G401 (cell line): ENCODE measurements at places on chromosomes 1 and 21.

- peak; percentile 56 for DNase-seq
These were observed 258.1 kb downstream of the HHAT start for GRCh38 chr1:210586771-210587170.

- DNase-seq, result peak; percentile 43
These were observed 23.9 kb downstream of the DNAJC8 start for GRCh38 chr1:28208818-28209441.

DNA sequence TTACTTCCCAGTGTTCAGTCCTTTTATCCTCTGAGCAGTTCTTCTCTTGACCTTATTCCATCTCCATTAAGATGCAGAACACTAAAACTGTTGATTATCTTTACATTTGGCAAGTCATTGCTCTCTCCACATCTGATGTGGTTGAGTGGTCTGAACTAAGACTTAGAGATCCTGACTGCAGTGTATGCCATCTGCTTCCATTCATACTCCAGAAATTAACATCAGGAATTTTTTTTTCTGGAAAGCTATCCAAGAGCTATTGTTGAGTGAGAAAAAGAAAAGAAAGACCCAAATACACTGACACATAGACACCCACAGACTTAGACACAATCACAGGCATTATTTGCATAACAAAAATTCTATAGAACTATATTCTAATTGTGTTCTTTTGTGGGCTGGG is 3.7 kb upstream of the TRIM62 start:
- no peak for DNase-seq

DNA sequence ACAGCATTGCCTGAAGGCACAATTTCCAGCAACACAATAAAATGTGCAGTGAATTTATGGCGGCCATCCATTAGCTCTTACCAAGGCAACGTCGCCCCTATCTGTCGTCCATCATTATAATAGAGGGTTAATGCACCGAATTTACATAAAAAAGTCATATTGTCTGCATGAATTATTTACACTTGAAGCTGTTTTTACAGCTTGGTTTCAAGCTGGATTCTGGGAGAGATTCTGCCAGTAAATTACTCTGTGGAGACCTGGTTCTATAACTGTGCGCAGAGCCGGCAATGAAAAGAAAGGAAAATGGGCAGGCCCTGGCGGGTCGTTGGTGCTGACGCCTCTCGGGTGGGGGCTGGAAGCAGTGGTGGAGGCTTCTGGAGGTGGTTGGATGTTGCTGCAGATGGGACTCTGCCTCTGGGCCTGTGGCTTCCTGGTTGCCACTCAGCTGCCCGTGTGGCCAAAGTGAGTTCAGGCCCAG is 48.9 kb upstream of the POU3F1 start:
- DNase-seq, result no peak

DNA sequence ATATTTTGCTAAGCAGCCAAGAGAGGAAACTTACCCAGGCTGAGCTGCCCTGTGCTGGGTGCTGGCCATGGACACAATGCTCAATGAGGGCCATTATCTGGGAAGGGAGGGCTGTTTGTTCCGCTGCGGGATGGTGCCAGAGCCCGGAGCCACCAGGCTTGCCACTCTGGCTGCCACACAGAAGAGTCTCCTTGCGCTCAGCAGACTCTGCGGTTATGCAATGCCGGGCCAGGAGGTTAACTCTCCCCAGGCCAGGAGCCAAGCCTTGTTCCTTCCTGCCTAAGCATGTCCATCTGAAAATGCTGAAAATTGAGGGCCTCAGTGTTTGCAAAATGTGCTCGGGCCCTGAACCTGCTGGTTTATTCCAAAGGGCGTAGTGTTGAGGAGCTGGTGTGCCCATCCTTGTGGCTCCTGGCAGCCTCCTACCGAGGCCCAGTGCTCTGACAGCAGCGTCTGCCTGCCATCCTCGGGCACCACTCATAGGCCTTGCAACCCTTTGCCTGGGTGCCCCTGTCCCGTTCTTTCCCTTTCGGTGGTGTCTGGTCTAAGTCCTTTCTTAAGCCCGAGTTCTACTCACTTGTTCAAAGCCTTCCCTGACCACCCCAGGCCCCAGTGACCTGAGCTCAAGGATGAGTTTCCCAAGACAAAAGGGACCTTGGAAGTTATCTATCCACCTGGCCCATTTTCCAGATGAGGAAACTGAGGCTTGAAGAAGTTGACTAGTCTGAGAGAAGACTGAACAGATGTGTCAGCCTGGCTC is 133.8 kb upstream of the EDN2 start:
- DNase-seq, result peak; percentile 94

DNA sequence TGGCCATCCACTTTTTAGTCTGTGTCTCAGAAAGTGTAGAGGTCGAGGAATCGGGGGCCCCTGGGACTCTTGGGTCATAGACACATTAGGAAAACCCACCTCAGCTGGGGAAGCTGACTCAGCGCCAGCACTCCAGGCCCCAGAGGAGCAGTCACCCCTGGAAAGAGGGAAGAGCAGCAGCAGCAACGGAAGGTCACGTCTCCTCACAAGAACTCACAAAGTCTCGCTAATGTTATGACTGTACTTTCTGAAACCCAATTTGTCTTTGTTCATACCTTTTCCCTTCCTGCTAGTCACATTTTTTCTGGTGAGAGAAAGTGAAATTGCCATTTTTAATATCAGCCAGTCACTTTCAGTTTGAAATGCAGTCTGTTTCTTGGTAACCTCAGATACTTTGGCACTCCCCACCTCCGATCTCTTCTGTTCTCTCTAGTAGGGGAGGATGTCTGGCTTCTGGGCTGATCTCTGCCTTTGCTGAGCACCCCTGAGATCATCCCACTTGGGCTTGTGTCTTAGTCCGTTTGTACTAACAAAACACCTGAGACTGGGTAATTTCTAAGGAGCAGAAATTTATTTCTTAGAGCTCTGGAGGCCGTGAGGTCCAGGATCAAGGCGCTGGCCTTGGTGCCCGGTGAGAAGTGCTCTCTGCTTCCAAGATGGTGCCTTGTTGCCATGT is 6.0 kb upstream of the NLRP3 start:
- no peak for DNase-seq

GRCh38 chr1:228228601-228229074 is 20.8 kb downstream of the OBSCN start:
- no peak for DNase-seq

DNA sequence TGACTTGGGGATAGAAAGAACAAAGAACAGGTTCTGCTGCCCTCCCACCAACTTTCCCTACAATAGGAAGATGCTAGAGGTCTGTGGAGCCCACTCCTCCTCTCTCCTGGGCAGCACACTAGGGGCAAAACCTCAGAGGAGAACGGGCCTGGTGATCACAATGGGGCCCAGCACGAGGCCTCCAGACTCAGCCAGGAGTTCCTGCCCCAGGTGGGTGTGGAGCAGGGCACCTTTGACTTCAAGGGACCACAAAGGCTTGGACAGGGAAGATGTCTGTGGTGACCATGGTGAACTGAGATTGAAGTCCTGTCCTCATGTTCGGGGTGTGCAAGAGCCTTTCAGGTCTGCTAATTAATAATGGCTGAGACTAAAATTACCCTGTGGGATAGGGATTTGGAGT is 88.8 kb downstream of the LAMC2 start:
- DNase-seq, result no peak

- DNase-seq, result no peak
These were observed 34.8 kb upstream of the CFAP126 start for GRCh38 chr1:161402446-161402845.
